ENCODE measurements at places on chromosomes 4 and X.

GRCh38 chrX:1481636-1482529 lies 29.2 kb upstream of the ASMTL start:
- DNase-seq, result peak; percentile 80

GRCh38 chr4:7792616-7793015 lies 147.0 kb downstream of the AFAP1 start:
- DNase-seq, result peak; percentile 48

DNA sequence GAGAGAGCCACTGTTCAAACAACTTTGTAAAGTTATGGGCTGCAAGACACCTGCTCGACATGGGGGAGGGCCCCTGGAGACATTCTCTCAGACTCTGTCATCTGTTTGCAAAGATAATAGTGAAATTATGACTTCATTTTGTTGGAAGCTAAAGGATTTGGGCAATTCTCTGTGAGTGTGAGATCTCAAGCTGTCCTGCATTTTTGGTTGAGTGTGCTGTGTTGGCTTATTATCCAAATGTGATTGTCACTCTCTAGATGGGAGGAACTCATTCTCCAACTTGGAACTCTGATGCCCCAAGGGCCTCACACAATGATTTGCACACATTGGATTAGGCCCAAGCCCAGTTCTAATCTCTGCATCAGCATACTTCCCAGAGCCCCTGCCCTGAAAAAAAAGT lies 63.7 kb downstream of the STK32B start:
- DNase-seq, result no peak

GRCh38 chr4:121390335-121390734 lies 9.5 kb upstream of the QRFPR start:
- DNase-seq, result no peak

DNA sequence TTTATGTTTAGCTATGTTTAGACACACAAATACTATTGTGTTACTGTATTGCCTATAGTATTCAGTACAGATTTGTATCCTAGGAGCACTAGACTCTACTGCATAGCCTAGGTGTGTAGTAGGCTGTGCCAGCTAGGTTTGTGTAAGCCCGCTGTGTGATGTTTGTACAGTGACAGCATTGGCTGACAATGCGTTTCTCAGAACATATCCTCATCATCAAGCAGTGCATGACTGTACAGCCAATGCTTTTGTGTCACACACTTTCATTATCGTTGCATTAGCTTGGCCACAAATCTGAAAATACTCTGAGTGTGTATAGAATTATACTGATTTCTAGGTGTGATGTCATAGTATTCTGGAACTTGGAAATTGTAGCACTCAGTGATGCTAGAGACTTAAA lies 63.4 kb downstream of the CLDN34 start:
- DNase-seq, result peak; percentile 30

- DNase-seq, result peak; percentile 54
These were observed 21.4 kb downstream of the HELT start for GRCh38 chr4:185039508-185040273.

DNA sequence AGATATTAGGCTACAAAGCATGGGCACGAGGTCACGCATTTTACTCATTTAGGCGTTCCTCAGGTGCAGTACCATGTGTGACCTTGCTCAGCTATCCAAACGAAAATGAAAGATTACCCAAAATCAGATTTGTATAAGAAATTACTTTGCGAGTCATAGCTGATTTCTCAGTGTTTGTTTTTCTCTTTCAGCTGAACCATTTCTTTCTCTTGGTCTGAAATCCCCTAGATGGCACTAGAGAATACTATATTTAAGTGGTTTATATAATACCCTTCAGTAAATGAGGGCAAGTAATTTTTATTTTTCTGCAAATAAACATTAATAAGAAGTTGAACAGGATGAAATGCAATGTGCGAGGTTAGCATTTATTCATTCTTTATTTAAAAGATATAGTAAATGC lies 496.6 kb downstream of the STIM2 start:
- peak; percentile 41 for DNase-seq

GRCh38 chr4:53185869-53186585 lies 179.8 kb downstream of the SCFD2 start:
- no peak for DNase-seq

GRCh38 chr4:137000432-137000831 lies 531.9 kb downstream of the PCDH18 start:
- DNase-seq, result no peak

DNA sequence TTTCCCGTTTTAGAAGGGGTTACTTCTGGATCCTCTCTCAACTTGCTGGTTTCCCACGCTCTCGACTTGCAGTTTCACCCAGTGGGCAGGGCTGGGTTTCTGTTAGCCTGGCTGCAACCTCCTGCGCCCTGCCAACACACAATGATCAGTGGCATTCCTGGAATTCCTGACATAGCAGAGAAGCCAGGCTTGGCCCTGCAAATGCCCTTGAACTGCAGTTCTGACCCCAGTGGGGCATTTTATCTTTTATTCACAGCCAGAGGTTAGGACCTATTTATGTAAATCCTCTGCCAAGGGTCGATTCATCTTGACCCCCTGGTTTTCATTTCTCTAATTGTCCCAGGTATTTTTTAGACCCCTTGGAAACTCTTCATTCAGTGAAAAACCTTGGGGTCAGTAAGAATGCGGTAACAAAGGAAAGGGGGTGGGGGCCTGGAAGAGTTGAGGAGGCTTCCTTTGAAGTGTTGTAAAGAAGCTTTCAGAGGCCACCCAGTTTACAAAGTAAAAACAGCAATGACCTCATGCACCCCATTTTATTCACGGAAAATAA lies 217.6 kb downstream of the ZNF674 start:
- DNase-seq, result peak; percentile 43

- DNase-seq, result no peak
These were observed 19.1 kb upstream of the S100P start for GRCh38 chr4:6674500-6675149.

DNA sequence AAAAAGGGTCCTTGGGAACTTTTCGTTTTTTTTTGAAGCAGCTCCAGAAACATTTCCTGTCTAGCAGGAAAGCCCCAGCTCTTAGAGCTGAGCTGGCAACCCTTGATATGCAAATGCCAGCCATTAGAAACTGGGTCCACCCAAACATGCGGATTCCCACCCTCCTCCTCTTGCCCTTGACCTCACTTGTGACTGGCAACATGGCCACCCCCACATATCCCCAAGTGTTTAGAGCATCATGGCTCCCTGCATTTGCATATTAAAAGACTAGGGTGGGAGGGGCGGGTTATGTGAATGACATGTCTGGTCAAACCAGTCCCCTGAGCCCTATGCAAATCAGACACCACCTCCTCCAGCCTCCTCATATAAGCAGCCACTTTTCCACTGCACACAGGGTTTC lies 671.1 kb downstream of the FAT4 start:
- DNase-seq, result no peak

GRCh38 chr4:103098341-103098740 lies 1.3 kb downstream of the BDH2 start:
- DNase-seq, result no peak

GRCh38 chr4:154958621-154959358 lies 177.7 kb downstream of the RBM46 start:
- DNase-seq, result no peak

DNA sequence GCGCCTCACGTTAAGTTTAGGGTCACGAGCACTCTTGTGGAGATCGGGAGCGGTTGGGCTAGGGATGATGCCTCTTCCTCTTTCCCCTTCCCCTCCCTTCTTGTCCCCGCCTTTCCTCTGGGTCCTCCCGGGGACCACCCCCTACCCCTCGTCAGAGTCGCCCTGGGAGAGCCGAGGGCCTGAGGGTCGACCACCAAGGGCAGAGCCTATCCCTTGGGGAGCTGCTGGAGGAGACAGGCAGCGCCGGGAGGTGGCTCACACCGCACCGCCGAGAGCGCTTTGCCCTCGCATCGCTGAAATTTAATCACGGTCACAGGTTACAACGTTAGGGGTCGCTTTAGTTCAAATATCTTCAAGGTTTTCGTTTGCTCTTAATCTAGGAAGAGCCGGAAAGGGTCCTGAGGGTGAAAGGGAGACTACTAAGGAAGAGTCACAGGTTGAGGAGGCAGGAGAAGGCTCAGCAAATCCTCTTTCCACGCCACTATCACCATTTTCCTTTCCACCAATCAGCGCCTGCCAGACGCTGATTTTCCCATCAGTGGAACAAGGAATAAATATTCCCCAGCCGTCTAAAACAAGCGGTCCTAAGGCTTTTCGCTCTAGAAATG lies 528 bp upstream of the SNCA start:
- DNase-seq, result peak; percentile 12

DNA sequence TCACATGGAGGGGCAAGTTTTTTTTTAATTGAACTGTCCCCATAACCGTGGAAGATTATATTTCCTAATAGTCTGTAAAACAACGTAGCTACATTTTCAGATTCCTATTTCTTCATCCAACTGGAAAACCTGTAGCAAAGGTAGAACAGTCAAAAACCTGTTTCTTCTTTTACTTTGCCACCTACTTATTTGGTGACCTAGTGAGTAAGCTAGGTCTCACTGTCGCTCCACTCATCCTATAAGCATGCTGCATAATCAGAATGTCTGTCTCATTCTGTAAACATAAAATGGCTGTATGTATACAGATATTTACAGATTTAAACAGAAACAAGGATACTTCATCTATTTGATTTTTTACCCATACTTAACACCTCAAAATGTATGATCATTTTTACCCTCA lies 20.4 kb downstream of the MAML3 start:
- peak; percentile 57 for DNase-seq

DNA sequence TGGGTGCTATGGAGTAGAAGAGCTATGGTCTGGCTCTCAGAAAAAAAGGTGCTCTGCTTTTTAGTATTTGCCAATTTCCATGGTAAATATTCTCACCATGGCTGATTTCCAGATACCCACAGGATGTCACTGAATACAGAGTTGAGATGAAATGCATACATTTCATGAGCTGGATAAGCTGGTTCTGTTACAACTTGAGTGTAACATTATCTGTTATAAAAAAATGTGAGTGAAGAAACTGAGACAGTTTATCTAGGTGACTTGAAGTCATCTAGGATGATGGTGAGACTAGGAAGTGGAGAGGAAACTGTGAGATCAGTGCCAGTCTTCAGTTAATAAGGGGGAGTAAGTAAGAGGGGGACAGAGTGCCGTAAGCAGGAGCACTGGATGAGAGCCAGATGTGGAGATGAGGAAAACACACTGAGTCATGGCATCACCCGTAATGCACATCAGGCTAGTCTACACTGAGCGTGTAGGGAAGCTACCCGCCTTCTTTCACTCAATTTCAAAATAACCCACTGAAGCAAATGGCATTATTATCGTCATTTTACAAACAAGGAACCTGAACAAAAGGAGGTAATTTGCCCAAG lies 5.0 kb downstream of the HPSE start:
- peak; percentile 58 for DNase-seq

DNA sequence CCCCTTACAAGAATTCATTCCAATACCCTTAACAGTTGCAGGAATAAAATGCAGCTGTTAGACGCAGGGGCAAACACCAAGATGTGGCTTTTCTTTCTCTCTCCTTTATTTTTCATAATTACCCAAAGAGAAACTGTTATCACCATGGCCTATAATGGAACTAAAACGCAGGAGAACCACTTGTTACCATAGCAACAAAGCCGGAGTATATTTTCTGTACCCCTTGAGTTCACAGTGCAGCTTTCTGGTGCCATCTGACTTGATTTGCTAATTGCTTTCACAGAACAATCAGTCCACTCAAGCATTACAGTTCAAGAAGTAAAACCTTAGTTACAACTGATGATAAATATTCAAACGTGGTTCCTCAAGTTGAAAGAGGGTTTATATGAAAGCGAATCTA lies 157.9 kb downstream of the AMELX start:
- DNase-seq, result no peak

DNA sequence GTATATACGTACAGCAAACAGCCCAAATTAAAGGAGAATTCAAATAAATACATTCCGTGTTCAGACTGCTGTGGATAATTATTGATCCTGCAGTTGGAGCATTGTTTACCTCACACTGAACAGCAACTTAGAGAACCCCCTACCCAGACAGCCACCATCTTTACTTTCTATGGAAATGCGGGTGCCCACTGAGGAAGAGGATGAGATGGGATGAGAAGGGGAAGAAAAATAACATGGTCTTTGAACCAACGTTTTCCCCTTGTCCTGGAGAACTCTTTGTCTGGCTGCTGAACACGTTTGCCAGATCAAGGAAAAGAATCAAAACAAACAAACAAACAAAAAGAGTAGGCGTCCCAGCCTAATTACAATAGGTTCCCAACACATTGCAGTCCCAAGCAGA lies 1.5 kb downstream of the TSPAN5 start:
- DNase-seq, result no peak

- no peak for DNase-seq
These were observed 393.5 kb downstream of the TRIML1 start for GRCh38 chr4:188532751-188533150.

DNA sequence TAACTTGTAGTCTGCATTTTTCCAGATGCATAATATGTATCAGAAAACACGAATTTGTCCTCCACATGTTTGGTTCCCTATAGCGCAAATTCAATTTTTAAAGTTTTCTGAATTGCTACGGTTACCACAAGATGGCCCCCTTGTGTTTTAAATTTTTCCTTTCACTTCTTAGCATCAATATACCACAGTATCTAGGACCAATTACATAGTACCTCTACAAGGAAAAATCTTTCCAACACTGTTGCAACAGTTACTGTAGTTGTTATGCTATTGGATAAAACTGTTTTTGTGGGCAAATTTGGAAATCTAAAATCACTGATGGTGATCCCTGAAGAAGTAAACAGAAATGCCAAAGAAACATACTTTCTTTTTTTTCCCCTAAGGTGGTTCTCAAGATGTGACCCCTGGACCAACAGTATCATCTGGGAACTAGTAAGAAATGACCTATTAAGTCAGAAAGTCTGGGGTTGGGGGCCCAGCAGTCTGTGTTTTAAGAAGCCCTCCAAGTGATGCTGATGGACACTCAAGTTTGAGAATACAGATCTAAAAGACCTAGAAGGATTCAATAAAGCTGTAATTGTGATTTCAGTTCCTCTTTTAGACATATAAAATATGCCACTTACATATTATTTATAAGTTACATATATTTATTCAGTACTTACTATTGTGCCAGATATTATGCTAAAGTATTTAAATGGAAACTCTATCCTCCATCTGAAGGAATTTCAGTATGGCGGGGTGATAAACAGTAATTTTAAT lies 3.1 kb downstream of the ZGRF1 start:
- peak; percentile 19 for DNase-seq

- no peak for DNase-seq
These were observed 177.8 kb downstream of the ASMT start for GRCh38 chrX:1792636-1793035.

DNA sequence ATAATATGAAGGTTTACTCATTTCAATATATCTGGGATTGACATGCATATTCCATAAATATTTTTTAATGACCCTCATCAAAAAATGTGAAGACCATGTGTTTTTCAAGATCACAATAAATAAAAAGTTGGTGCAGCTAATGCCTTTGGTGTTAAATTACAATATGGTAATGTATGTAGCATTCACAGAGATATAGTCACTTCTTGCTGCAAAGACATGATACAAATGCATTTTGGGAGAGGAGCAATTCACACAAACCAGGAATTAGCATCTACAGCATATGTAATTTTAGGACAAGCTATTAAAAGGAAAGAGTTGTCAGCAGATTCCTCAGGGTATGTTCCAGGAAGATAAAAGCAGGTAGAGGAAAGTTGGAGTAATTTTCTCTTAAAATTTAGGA lies 734.5 kb upstream of the HTR2C start:
- DNase-seq, result no peak

All from foreskin fibroblast (primary cell).